ENCODE measurements at places on chromosomes 4 and X.

GRCh38 chr4:37998226-37998625 is 38.0 kb downstream of the PTTG2 start:
- no peak for DNase-seq

DNA sequence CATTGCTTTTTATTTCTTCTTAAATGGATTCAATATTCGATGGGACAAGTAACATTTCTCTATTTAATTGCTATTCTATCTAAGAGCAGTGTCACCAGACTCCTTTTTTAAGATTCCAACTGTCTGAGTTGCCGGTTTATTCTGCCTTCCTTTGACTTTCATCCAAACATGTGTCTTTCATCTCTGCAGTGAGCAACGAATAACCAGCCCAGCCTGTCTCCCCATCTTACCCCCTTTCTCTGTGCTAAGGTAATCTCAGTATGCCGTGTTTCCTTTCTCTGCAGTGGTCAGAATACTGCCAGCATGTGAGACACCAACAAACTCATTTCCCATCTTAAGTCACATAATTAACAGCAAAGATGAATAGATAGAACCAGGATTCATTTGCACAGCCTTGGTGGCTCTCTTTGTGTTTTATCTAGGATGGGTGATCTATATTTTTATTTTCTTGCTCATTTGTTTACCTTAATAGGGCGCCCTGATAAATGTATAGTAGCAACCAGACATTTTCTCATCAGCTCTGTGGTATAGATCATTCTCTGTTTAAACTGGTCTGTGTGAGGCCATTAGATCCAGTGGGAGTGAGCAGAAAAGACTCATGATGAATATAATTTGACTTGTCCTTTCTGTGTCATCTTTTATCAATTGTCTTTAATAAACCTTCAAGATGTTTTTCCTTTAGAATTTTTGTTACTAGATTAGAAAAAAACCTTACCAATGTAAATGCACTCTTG is 394.8 kb upstream of the IGFBP7 start:
- no peak for DNase-seq

DNA sequence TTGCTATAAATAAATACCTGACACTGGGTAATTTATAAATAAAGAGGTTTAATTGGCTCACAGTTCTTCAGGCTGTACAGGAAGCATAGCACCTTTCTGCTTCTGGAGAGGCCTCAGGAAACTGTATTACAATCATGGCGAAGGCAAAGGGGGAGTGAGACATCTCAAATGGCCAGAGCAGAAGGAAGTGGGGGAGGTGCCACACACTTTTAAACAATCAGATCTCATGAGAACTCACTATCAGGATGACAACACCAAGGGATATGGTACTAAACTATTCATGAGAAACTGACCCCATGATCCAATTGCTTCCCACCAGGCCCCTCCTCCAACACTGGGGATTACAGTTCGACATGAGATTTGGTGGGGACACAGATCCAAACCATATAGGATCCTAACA is 11.7 kb upstream of the TCEAL9 start:
- no peak for DNase-seq

GRCh38 chr4:87103086-87103485 is 117.3 kb downstream of the KLHL8 start:
- DNase-seq, result peak; percentile 9

- DNase-seq, result no peak
Observed at GRCh38 chrX:39318506-39319343, 517.5 kb downstream of the MID1IP1 start.

GRCh38 chrX:50827996-50828395 is 14.0 kb upstream of the SHROOM4 start:
- peak; percentile 49 for DNase-seq

DNA sequence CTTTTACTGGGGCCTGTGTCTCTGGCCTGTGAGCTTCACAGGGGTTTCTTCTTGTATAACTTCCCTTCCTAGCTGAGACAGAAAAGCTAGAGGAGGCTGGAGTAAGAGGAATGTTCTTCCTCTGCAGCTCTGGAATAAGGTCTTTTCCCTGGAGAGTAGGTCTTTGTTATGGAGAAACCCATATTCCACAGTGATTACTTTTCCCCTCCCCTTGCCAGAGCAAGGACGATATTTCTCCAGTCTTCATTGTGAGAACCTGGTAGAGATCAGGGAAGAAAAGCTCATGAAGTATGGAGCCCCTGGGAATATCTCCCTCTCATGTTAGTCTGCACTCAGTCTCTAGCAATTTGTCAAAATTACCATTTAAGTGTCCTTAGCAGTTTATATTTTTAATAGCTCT is 18.7 kb upstream of the GLRB start:
- DNase-seq, result no peak

DNA sequence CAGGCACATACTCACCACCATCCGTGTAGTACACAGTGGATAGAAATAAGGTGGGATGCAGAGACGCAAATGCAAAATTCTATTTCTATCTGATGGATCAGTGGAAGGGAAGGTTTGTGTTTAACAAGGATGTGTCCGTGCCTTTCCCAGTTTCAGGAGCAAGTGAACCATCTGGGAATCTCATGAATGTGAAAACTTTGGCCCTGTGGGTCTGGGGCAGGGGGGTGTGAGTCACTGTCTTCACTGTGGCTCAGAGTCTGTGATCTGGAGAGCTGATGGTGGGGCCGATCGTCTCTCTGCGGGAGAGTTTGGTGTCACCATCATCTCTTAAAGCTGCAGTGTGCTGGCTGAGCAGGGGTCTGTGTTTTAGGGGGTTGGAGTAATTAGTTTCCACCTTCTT is 179.3 kb upstream of the STS start:
- no peak for DNase-seq

GRCh38 chr4:77232653-77233052 is 75.6 kb downstream of the CCNG2 start:
- DNase-seq, result peak; percentile 33

DNA sequence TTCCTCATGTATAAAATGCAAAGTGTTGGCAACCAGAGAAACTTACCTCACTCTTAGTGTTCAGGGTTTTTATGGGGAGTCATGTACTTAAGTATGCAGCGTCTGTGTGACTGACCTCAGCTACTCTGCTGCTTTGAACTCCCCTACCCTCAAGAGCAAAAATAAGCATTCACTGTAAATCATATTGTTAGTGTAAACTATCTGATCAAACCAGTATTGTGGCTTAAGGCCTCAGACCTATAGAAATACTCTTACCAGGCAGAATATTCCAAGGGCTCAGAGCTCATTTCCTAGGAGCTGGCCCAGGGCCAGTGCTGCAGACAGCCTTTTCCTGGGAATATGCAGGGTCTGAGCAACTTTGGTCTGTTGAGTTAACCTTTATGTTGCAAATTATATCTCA is 453.1 kb downstream of the CCSER1 start:
- DNase-seq, result no peak

DNA sequence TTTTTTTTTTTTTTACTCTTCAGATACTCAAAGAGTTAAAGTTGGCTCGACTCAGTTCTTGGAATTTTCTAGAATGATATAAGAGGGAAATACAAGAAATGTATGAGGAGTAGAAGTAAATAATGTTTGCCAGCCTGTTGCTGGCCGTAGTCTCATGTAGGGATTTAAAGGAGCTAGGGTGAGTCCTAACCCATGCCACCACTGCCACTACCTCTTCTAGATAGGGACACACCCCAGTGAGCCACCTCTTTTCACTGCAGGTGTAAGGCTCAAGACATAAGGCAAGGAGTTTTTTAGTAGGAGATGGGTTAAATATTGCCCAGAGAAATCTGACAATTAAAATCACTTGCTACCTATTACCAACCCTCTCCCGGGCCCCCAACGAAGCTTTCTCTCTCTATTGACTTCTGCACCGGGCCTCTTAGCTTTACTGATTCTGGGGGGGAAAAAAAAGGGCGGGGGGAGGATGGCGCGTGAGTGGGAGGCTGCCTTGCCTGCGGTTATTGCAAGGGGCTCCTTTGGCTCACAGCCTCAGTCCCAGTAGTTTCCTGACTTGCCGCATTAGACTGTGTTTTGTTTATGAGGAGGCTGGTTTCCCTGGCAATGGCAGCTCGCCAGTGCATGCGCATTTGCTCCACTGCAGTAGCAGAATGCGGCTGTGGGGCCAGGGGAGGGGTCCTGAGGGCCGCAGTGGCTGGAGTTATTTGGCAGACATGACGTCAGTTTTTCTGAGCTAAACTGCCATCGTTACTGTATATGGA is 3.0 kb downstream of the LINC00632 start:
- no peak for DNase-seq

- no peak for DNase-seq
Observed at GRCh38 chrX:10025742-10026493, 58.8 kb downstream of the CLDN34 start.

DNA sequence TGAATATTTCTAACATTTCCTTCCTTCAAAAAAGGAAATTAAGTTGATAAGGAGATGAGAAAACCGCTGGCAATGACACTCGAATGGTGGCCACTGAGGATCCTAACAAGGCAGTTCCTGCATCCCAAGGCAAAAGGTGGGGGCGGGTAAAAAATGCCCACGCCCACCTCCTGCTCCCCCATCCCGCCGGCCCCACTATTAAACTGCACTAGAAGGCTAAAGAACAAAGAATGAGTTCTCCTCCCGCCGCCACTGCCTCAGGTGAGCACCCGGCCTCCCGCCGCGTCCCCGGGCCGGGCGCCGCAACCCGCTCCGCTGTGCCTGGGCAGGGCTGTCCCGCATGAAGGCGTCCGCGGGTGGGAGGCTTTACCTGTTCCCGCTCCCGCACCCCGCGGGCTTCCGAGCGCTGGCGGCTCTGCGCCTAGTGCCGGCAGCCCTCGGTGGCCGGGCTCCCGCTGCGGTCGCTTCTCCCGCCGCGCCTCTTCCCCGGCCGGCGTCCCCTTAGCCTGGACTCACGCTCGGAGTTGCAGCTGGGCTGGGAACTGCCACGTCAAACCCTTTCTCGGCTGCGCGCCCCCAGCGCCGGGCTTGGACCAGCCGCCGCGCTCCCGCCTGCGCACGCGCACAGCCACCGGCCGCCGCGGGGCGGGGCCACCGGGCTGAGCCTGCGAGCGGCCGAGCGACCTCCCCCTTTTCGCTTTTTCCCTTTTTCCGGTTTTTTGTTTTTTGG is at the start of gene SEC24D:
Gene SEC24D (minus strand): TSS at position 556 of the 730 bp plus-strand sequence. CDS start 2,430 bp downstream, outside the sequence.
- DNase-seq, result peak; percentile 85

DNA sequence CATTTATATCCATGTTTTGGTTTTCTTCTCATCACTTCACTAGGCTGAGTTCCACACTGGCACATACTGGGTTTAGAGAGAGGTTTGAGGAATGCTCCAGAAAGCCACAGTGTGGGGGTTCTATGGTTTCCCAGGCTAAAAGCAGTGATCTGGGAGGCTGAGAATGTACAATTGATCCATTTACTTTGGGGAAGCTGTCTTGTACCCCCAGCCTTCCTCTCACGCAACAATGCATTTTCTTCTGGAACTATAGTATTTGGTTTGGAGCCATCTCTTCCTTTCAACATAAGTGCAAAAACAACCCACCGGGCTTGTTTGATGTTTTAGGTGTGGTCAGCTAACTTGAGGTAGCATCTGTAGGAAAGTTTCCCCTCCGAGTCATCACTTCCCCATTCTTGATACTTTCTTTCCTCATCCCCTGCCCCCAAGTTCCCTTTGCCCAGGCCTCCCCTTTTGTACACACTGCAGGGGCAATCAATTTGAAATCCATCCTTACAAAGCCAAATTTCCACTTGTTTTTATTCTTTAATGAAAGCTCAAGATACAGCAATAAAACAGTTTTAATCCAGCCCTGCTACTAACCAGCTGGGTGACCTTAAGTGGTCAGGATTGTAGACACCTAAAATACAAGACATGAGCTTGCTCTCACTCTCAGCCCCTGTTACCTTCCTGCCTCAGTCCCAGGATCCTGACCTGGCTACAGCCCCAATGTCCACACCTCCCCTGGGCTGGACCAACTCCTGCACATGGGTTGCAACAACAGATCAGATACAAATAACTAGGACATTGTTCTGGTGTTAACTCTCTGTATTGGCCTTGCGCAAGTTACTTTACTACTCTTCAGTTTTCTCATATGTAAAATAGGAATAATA is 109.2 kb downstream of the FHDC1 start:
- no peak for DNase-seq

DNA sequence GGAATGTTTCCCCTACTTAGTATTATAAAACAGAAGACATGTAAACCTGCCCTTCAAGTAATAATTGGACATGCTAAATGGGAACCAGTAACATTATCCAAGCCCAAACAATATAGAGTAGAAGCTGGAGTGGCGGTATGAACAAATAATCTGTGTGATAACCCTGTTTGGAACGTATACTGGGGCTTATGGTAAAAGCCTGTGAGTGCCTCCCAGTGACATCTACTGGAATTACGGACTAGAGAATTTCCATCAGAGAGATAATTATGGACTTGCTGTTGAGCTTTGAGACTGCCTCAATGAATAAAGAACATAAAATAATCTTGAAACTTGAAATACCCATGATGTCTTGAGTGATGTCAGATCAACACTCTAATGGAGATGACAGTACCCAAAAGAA is 406.3 kb upstream of the GRIA3 start:
- peak; percentile 29 for DNase-seq

DNA sequence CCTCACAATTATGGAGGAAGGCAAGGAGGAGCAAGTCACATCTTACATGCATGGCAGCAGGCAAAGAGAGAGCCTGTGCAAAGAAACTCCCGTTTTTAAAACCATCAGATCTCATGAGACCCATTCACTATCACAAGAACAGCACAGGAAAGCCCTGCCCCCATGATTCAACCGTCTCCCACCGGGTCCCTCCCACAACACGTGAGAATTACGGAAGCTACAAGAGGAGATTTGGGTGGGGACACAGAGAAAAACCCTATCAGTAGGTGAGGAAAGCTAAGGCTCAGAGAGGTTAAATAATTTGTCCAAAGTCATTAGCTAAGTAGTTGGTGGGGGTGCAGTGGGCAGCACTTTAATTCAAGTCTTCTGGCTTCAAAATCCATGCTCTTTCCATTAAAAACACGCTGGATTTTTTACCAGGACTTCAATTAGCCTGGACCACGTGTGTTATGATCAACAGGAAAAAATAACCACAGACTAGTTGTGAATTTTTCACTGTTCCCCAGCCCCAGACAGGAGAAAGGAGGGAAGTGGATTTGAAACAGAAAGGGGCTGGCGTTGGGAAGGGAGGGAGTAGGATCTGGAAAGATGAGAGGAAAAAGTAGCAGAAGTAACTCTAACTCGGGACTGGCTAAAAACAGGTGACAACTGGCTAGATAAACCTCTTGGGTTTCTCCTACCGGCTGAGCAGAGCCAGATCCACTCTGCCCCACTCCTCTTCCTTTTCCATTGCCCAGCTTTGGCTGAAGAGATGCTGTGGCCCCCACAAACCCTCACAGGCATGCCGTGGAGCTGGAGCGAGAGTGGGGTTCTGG is 986 bp downstream of the MTMR8 start:
- DNase-seq, result no peak

GRCh38 chr4:100555611-100556337 is 38.0 kb upstream of the EMCN start:
- DNase-seq, result no peak

GRCh38 chr4:40283968-40284367 is 51.2 kb upstream of the CHRNA9 start:
- peak; percentile 48 for DNase-seq

DNA sequence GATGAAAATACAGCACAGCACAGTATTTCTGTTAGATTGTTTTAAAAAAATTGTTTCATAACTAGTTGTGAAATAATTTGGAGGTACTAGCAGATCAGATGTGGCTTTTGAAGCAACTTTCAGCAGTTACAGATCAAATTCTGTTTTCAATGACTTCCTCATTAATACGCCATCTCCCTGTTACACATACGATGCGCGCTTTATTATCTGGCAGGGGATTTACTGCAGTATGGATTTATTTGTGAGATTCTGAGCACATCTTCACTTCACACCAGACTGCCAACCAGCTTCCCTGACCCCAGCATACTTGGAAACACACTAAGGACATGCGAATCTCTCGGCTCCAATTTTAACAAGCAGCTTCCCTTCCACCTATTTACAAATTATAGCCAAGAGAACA is 235.5 kb upstream of the DIAPH2 start:
- DNase-seq, result no peak

Measured in fibroblast of mammary gland (primary cell).